ENCODE measurements at places on chromosomes 2 and 18. TPM values are rescaled to one million over a fixed set of nuclear protein-coding genes. Genes with fewer than 3 reads are reported as not detected.

GRCh38 chr2:200063155-200063554 lies 107.8 kb downstream of the MAIP1 start:
- no peaks in the 10 kb centered on the region for H3K4me1 ChIP-seq
- no peak overlapping the region for H3K4me3 ChIP-seq
- no peaks in the 10 kb centered on the region for H3K36me3 ChIP-seq

DNA sequence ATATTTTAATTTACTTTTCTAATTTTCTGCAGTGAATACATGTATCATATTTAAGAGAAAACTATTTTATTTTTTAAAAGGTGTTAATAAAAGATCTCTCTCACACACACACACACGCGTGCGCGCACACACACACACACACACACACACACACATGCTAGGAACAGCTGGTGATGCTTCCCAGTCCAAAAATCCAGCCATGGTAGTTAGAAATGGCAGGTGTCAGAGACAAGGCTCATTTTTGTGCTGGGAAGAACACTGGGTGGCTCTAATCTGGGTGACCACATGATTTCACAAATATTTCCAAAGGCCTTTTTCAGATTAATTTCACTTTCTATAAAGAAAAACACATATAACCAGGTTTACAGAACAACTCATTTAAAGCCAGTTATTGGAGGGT lies 104.5 kb upstream of the NCK2 start:
- H3K4me3 ChIP-seq, result no peak overlapping the region
- no peaks in the 10 kb centered on the region for H3K27me3 ChIP-seq
- H3K36me3 ChIP-seq, result no peaks in the 10 kb centered on the region
- H3K27ac ChIP-seq, result no peak overlapping the region
- DNase-seq, result no peak
- H3K4me1 ChIP-seq, result no peaks in the 10 kb centered on the region

- H3K27me3 ChIP-seq, result no peaks in the 10 kb centered on the region
- H3K27ac ChIP-seq, result no peak overlapping the region
- no peak for DNase-seq
- H3K4me1 ChIP-seq, result peaks cover 17% of the 10 kb centered on the region
Measured at GRCh38 chr2:189579585-189580186, 900 bp downstream of the SLC40A1 start.

DNA sequence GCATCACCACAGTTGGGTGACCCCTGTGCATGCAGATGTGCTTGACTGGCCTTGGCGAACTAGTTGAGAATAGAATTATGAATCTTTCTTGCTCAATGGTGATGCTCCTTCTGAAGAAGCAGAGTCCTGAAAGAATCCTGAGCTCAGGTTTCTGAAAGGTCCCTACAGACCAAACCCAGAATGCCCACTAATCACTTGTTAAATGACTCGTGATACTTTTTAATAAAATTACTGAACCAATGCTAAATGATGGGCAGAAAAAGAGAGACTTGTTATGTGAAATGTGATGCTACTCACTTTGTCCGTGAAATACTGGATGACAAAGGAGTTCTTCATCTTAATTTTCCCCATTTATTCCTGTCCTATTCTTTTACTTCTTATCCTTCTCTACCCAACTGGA lies 263.5 kb upstream of the LRRTM1 start:
- no peaks in the 10 kb centered on the region for H3K27me3 ChIP-seq
- H3K4me3 ChIP-seq, result no peak overlapping the region
- no peak overlapping the region for H3K27ac ChIP-seq
- H3K36me3 ChIP-seq, result no peaks in the 10 kb centered on the region
- no peaks in the 10 kb centered on the region for H3K4me1 ChIP-seq

DNA sequence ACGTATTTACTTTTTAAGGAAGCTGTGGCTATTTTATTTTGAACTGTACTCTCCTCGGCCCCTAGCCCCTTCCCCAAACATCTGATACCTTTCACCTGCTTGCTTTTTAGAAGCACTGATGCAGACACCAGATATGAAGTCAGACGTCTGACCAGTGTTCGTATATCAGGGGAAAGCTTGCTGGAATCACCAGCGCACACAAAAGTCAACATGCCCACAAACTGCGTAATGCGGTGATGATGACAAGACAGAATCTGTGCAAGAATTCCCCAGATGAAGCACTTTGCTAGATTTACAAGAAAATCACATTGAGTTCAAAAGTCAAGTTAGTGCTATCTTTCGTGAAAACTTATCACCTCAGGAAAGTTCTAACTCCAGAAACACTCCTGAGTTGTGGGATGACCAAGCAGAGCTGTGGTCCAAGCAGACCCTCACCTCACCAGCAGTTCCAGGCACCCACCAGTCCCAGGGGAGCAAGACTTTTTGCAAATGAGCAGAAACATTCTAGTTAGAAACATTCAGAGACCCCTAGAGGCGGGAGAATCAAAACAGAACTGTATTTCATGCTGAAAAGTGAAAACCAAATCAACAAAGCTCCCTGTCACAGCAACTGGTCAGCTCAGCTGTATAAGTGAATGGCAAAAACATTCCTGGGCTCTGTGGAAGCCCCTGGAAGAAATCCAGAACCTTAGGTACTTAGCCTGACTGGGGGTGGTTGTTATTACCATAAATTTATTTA lies 55.7 kb downstream of the INO80C start:
- H3K4me3 ChIP-seq, result no peak overlapping the region
- H3K36me3 ChIP-seq, result no peaks in the 10 kb centered on the region
- peaks cover 9% of the 10 kb centered on the region for H3K27me3 ChIP-seq
- no peaks in the 10 kb centered on the region for H3K4me1 ChIP-seq
- no peak overlapping the region for H3K27ac ChIP-seq
- no peak for DNase-seq

DNA sequence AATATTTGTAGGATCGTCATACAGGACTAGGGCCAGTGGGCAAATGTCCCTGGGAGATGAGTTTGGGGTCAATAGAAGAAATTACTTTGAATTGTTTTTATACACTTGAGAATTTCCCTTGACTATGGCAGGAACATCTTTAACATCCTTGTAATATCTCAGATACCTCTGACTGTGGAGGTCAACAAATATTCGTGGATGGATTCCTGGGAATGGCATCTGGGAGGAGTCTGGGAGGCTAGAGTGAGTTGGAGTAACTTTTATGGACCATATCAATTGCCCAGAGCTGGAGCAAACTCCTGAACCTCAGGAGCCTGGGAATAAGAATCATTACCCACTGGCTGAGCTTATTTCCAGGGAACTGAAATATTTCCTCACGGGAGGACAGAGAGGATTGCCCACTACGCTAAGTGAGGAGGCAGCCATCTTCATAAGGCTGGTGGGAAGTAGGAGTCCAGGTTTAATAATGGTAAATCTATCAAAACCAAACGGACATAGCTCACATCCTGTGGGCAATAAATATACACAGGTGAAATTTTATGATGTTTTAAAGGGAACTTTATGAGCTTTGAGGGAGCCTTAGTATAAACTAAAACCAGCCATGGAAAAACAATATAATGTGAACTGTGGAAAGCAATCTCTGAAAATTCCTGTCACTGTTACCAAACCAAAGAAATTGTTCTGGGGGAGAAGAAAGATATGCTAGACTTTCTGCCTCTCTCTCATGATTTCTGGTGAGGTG lies 44.4 kb upstream of the LCLAT1 start:
- H3K36me3 ChIP-seq, result no peaks in the 10 kb centered on the region
- DNase-seq, result no peak
- H3K4me3 ChIP-seq, result no peak overlapping the region
- H3K27me3 ChIP-seq, result no peaks in the 10 kb centered on the region
- peaks cover 10% of the 10 kb centered on the region for H3K4me1 ChIP-seq
- no peak overlapping the region for H3K27ac ChIP-seq

DNA sequence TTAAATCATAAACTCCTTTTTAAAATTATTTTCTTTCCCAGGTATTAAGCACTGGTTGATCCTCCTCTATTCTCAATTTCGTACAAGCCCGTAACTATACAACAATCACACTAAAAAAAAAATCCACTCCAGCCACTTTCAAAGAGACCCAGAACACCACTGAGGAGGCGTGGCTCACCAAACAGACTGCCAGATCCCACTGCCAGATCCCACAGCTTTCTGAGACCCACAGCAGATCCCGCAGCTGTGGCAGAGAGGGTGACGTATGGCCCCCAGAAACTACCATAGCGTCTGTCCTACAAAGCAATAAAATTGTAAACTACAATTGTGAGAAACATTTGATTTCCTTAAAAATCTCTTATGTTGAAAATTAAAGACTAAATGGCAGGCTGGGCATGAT lies 230.7 kb upstream of the PXDN start:
- no peaks in the 10 kb centered on the region for H3K4me1 ChIP-seq
- no peak overlapping the region for H3K4me3 ChIP-seq

DNA sequence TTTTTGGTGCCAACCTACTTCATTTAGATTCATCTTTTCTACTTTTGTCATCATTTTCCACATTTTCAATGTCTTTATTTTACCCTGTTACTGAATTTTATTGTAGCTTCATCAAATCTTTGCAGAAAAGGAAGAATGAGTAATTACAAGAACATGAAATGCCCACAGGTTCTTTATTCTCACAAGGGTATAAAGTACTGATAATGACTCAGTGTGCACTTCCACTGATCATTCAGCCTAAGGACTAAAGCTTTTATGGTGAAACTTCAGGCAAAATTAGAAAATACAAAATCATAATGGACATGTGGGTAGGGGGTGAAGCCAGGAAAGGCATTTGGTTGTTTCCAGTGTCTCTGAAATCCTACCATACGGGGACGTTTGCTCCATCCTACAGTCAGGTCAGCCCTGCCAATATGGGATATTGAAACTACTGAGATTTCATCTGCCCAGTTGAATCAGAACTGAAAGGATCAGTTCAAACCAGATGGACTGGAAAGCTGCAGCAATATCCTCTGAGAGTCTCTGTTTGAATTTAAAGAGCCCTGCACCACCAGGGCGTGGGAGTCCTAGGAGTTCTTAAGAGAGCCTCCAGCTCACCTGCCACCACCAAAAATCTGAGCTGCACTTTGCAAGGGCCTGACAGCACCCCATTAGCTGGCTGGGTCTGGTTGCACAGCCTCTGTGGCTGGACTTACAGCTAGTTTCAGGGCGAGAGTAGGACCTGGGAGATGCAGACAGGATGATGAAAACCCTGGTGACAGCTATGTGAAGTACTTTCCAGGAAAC lies 390.4 kb downstream of the CMPK2 start:
- H3K4me1 ChIP-seq, result no peaks in the 10 kb centered on the region
- DNase-seq, result no peak
- no peaks in the 10 kb centered on the region for H3K36me3 ChIP-seq
- H3K27ac ChIP-seq, result no peak overlapping the region
- H3K4me3 ChIP-seq, result no peak overlapping the region

- H3K4me1 ChIP-seq, result no peaks in the 10 kb centered on the region
- no peaks in the 10 kb centered on the region for H3K27me3 ChIP-seq
- H3K4me3 ChIP-seq, result no peak overlapping the region
- no peak for DNase-seq
- H3K36me3 ChIP-seq, result no peaks in the 10 kb centered on the region
Measured at GRCh38 chr2:120142528-120143219, 80.5 kb downstream of the TMEM185B start.

- no peak overlapping the region for H3K4me3 ChIP-seq
- no peaks in the 10 kb centered on the region for H3K27me3 ChIP-seq
- DNase-seq, result no peak
Measured at GRCh38 chr18:29164020-29164706, 987.2 kb upstream of the CDH2 start.

DNA sequence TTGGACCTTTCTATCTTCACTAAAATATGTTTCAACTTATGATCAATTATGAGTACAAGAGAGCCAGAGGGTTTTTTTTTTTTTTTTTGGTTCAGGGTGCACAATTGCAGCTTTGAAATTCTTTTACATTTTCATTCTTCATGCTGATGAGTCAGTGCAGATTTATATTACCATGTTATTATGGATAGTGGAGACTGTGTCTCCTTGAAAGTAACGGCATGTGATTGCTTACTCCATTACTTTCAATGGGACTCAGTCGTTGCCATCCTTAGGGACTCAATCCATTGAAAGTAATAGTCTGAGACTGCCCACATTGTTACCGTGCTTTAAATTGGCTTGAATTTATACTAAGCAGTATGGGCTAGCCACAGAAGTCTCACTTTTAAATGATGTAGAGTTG lies 286.5 kb upstream of the FANCL start:
- no peak overlapping the region for H3K27ac ChIP-seq
- H3K36me3 ChIP-seq, result no peaks in the 10 kb centered on the region
- no peak overlapping the region for H3K4me3 ChIP-seq
- DNase-seq, result no peak
- H3K4me1 ChIP-seq, result no peaks in the 10 kb centered on the region
- H3K27me3 ChIP-seq, result no peaks in the 10 kb centered on the region

DNA sequence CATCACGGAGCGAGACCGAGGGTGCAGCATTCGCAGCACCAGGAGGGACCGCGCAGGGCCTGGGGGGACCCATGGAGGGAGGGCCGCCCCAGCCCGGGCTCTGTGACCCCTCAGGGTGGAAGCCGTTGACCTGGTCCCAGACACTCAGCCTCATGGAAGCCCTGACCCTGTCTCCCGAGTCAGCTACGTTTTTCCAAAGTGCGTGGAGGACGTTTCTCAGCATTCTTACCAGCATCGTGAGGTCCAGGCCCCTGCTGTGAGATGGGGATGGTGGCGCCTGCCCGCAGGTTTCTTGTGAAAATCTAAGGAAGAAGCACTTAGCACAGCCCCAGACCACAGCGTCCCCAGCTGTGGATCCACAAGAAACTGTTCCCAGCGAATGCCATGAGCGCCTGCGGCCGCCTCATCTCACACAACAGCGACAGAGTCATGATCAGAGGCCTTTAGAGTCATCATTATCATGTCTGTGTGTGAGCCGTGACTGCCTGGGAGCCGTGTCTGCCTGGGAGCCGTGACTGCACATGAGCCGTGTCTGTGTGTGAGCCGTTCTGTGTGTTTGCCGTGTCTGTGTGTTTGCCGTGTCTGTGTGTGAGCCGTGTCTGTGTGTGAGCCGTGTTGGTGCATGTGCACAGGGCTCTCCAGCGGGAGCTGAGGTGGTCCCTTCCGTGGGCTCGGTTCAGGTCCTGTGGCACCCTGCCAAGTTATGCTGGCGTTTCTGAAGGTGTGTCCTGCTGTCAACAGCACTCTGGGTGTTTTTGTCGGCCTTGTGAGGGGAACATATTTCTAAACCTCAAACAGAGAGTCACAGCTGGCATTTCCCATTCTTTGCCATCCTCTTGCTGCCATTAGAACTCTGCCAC lies 49.2 kb upstream of the KCNG2 start:
- no peak overlapping the region for H3K4me3 ChIP-seq
- no peaks in the 10 kb centered on the region for H3K27me3 ChIP-seq
- H3K36me3 ChIP-seq, result peaks cover 36% of the 10 kb centered on the region

- H3K27me3 ChIP-seq, result no peaks in the 10 kb centered on the region
- H3K4me3 ChIP-seq, result no peak overlapping the region
- peaks cover 20% of the 10 kb centered on the region for H3K4me1 ChIP-seq
- no peaks in the 10 kb centered on the region for H3K36me3 ChIP-seq
- no peak overlapping the region for H3K27ac ChIP-seq
Measured at GRCh38 chr18:23735021-23735464, 45.8 kb downstream of the LAMA3 start.

Gene POTEJ
- total RNA-seq, result not detected

Gene BMP10
- not detected for total RNA-seq

Gene INPP5D
- total RNA-seq, result 216 TPM

Gene CYP27A1
- total RNA-seq, result 0.50 TPM
